Putamen (tissue), 1 donor: ENCODE measurements at places on chromosomes 13 and 19.

DNA sequence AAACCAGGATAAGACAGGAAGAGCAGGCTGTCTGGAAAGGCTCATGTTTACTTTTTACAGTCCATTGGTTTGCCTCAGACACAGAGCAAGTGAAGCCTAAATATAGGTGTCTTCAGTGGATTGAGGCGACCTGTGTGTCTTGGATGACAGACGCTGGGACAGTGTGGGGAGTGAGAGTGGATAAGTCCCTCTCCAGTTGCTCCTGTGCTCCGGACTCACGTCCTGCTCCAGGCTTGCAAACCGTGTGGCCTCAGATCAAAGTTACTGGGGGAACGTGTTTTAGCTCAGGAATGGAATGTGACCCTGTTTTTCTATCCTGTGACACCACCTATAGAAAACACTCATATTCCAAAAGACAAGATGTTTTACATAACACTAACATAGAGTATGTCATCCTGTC lies 465.7 kb downstream of the MYO16 start:
- no peak for DNase-seq

DNA sequence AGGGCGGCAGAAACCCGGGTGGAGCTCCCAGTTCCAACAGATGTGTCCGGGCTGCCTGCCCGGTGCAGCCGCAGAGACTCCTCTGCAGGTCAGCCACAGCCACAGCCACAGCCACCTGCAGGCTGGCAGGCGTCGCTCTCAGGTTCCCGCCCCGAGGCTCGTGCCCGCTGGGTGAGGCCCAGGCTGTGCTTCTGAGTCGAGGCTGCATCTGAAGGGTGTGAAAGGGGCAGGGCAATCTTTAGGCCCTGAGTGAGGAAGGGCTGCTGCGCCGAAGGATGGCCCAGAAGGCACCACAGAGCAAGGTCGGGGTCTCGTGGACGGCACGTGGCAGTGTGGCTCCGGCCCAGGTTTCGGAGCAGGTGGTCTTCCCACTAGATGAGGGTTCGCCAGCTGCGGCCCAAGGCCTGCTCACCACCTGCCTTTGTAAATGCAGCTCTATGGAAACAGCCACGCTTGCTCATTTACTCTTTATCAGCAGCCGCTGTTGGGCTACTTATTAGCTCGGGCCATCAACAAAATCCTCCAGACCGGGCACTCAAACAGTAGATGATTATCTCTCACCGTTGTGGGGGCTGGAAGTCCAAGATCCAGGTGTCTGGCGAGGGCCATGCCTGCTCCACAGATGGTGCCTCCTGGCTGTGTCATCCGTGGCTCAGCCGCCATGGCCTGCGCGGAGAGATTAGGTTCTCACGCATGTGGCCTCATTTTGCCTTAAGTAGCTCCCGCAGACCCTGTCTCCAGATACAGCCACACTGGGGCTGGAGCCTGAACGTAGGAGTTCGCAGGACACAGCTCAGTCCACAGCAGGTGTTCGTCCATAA lies 40.3 kb upstream of the TFDP1 start:
- no peak for DNase-seq

GRCh38 chr19:41807176-41807575 lies 10.8 kb downstream of the CEACAM3 start:
- DNase-seq, result no peak

DNA sequence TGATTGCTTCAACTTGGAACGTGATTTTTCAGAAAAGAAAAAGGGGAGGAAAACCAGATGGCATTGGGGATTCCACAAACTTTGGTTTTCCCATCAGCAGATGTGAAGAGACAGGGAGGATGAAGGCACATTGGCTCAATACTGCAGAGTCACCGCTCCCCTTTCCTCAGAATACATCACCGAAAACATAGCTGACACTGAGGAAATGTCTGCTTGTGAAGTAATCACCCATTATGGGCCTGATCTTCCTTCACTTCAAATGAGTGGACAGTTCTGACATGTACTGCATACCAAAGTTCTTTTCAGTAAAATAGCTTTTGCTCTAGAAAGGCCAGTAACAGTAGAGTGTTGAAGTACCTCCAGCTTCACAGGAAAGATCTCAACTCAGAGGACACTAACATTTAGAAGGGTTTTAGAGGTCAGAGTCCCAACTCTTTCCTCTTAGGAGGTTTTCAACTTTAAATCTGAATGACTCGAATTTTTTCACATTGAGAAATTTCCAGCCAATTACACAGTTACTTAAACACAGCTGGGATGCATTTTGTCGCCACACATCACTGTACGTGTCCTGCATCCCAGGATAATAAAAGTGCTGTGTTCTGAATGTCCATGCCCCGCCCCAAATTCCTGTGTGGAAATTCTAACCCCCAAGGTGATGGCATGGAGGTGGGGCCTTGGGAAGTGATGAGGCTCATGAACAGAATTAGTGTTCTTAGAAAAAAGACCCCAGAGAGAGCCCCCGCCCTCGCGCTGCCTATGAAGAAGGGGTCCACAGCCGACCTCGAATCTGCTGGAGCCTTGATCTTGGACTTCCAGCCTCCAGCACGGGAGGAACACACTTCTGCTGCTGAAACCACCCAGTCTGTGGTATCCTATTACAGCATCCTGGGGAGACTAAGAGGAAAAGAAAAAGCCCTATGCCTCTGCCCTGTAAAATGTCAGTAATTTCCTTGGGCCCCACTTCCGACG lies 77.7 kb downstream of the COL4A1 start:
- DNase-seq, result no peak

DNA sequence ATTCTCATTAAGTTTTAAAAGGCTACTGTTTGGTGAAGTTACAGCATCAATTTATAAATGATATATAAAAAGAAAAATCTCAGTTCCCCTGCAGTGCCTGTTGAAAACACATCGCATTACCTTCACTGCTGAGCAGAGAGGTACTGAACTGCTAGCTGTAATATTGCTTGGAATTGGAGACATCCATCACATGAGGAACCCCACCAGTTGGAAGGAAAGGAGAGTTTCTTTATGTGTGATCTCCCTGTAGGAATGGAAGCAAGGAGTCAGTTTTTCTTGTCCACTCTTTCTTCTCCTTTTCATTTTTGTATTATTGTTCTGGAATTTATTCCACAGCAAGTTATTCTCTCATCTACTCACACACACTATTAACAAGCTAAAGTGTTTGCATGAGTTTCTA lies 1586.0 kb upstream of the PRR20A start:
- DNase-seq, result no peak

GRCh38 chr13:76647550-76647949 lies 238.7 kb downstream of the KCTD12 start:
- DNase-seq, result no peak

- no peak for DNase-seq
Measured at GRCh38 chr13:105552078-105552477, 983.4 kb downstream of the EFNB2 start.

DNA sequence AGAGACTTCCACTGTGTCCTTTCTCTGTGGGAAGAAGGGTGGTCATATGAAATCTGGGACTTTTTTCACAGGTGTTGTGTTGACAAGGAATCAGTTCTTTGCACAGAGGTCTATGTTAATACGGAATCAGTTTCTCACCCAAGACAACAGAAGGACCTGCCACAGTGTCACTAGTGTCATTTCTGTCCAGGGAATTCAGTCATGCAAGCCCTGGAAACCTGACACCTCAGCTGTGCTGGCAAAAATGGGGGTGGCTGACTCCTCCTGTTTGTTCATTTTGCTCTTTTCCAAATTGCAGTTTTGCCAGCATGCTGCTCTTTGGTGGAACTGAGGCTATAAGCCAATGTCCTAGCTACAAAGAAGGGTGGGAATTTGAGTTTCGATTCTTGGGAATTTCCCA lies 49.8 kb upstream of the ESD start:
- no peak for DNase-seq

GRCh38 chr13:110869805-110870706 lies 44.8 kb downstream of the ANKRD10 start:
- DNase-seq, result no peak

- DNase-seq, result peak; percentile 78
Measured at GRCh38 chr13:74978591-74978990, 503.4 kb downstream of the TBC1D4 start.

DNA sequence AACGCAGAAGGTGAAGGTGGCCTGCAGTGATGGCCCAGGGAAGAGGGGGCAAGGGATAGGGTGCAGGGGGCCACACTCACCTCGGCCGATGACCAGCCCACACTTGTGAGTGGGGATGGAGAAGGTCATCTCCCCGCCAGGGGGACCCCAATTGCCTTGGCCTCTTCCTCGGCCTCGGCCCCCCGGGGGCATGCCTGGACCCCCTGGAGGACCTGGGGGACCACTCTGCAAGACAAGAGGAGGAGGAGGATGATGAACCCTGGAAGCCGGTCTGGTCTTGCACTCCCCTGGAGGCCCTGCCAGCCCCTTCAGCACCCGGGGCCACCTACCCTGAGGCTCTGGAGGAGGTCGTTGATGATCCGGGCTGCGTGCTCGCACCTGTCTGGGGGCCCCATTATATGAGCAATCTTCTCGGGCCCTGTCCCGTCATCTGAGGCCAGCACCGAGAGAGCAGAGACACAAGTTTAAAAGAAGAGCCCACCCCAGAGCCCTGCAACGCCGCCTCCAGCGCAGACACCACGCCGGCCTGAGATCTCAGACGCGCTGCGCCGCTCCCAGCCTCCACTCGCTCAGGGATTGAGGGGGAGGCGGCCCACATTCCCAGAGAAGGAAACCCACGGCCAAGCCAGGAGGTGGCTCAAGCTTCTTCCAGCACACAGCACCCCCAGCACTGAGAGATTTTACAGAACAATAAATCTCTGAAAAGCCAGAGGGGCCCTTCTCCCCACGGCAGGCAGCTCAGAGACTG lies 7.8 kb downstream of the KHSRP start:
- no peak for DNase-seq

DNA sequence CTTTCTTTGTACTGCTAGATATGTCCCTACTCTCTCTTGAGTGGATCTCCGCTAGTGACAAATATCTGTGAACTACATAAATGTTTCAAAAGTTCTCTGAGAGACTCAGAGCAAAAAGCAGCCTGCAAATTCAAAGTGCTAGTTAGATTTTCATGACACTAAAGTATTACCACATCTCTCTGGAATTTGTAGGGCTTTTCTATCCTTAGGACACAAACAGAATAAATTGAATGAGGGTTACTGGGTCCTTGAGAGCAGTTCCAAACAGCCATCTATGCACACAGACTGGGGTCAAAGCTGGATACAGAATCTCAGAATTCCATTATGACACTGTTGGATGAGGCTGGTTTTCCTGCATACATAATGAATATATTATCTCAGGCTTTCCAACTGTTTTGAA lies 953.2 kb downstream of the DIAPH3 start:
- no peak for DNase-seq

DNA sequence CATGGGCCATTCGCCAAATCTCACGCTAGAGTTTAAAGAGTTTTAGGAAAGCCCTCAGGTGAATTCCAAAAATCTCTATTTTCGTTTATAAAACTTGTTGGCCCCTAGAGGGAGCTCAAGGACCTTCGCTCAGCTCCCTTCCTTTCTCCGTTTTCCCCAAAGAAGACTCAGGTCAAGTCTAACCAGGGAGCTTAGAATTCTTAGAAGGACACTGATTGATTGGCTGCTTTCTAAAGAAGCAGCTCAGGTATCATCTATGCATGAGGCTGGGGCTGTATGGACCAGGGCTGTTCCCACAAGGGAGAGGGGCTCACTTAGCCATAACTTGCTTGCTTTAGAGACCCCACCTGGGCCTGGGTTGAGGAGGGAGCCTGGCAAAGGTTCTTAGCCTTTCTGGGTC lies 20.5 kb downstream of the DZIP1 start:
- peak; percentile 18 for DNase-seq

- DNase-seq, result no peak
Measured at GRCh38 chr19:31715249-31715945, 366.2 kb upstream of the TSHZ3 start.
